ENCODE measurements at places on chromosomes 1 and 21.
A peak's percentile ranks its signal among the peaks of the same experiment; 100 is the strongest.

DNA sequence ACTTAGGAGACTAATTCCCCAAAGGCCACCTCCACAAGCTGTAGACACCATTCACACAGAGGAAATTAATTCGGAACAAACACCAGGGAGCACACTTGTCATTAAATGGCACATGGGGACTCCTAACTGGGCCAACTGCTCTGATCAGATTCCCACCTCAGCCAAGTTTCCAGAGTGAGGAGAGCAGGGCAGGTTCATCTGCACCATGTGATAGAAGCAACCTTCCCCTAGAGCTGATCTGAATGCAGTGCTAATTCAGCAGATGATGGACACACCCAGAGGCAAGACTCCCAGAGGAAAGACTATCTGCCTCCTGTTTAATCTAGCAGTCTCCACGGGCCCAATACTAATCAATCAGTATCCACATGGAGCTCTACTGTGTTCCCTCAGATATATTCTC, 147.0 kb downstream of the VAV3 start:
- no peak for DNase-seq

- no peak for DNase-seq
Observed at GRCh38 chr1:212578041-212578440, 30.5 kb upstream of the ATF3 start.

- DNase-seq = no peak
Observed at GRCh38 chr21:45016031-45016405, 58.4 kb upstream of the ADARB1 start.

- DNase-seq = no peak
Observed at GRCh38 chr1:147892216-147892615, 10.4 kb upstream of the GJA8 start.

GRCh38 chr1:111127923-111128643, 11.8 kb downstream of the DRAM2 start:
- DNase-seq = no peak

- DNase-seq = no peak
Observed at GRCh38 chr1:11365744-11366387, 92.9 kb downstream of the UBIAD1 start.

- DNase-seq = no peak
Observed at GRCh38 chr1:79259390-79260336, 253.1 kb upstream of the ADGRL4 start.

GRCh38 chr1:70079546-70079945, 125.8 kb downstream of the LRRC40 start:
- DNase-seq = no peak

GRCh38 chr1:229325853-229326487, 16.9 kb downstream of the CCSAP start:
- no peak for DNase-seq

- no peak for DNase-seq
Observed at GRCh38 chr1:72336776-72337175, 54.4 kb upstream of the NEGR1 start.

DNA sequence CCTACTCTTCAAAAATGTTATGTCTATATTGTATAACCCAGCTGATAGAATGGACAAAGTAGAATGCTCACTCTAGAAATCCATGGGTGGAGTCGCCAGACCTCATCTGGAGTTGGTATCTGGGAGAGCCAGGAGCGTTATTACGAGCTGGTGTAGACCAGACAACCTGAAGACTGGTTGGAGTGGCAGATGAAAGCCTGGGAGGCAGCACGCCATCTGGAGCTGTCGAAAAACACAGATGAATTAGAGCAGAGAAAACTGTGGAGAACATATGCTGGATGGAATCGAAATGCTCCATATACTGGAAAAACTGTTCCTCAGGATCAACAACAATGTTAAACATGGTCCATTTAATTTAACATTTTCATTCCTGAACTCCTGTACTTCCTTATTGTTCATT, 333.6 kb downstream of the KCTD3 start:
- no peak for DNase-seq

- no peak for DNase-seq
Observed at GRCh38 chr1:38527373-38527966, 332.1 kb downstream of the RRAGC start.

GRCh38 chr1:17403081-17403480, 31.1 kb downstream of the PADI6 start:
- DNase-seq = no peak

DNA sequence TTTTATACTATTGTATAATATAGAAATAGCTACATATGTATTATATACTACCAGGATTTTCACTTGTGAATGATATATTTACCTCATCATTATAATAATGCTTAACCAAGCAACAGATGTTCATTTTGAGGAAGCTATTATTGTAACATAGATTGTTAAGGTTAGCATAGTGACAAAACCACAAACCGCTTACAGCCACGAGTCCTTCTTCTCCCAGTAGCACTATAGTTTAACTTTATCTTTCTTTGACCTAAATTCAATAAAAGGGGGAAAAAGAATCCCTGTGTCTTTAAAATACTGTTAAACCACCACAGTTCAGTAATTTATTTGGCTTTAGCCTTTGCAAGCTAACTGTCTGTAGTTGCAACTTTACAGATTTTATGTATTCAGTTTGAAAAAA, 1039.4 kb upstream of the B3GALT2 start:
- no peak for DNase-seq

DNA sequence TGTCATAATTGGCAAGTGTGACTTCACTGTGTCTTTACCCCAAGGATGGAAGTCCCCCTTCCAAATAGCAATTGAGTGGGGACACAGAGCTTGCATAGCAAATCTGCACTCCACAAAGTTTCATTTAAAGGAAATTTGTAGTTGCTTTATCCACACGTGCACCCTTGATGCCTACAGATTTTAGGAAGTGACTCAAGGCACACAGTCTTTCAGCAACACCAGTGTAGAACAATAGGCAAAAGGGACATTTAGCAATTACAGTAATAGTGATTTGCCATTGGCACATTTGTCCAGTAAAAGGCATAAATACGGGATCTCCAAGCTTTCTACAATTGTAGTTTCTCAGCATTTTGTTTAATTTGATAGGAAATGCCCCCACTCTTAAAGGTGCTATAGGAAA, 43.4 kb upstream of the KAZN start:
- DNase-seq = no peak

GRCh38 chr1:43938892-43939587, 5.4 kb downstream of the ARTN start:
- no peak for DNase-seq

DNA sequence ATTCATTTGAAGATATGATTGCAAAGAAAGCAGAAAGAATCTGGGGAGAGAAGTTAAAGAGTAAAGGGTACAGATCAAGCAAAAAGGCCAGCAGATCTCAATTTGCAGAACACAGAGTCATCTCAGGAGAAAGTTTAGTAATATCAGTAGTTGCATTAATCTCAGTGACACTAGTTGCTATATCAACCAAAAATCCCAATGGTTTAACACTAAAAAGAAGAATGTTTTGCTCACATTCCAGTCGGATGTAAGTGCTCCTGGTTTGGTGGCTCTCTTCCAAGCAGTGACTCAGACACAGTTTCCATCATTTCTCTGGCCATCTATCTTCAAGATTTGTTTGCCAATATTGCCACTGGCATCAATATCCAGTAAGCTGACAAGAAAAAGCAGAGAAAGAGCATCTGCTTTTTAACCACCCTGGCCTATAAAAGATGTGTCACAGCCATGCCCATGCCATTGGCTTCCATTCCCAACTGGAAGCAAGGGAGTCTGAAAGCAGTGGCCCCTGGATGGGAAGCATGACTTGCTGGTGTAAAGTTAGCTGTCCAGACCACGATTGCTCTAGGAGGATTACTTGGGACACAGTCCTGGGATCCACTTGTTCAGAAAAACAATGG, 45.5 kb upstream of the AIM2 start:
- DNase-seq = no peak

DNA sequence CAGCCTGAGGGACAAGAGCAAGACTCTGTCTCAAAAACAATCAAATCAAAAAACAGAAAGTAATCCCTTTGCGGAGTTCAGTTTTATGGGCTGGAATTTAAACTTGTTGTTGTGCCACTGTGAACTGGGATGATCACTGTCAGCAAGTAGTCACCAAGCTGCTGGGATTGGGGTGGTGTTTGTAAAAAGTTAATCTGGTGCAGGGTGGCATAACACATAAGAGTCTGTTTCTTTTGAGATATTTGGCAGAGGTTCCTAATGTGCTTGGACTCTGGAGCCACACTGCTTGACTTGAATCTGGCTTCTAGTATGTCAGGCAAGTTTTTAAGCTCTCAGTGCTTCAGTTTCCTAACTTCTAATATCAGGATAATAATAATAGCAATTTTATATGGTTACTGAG, 6.6 kb downstream of the CLIC4 start:
- no peak for DNase-seq

GRCh38 chr1:90135286-90135685, 140.4 kb downstream of the ZNF326 start:
- no peak for DNase-seq

- DNase-seq = peak; percentile 70
Observed at GRCh38 chr1:7669559-7670311, 101.4 kb upstream of the VAMP3 start.

DNA sequence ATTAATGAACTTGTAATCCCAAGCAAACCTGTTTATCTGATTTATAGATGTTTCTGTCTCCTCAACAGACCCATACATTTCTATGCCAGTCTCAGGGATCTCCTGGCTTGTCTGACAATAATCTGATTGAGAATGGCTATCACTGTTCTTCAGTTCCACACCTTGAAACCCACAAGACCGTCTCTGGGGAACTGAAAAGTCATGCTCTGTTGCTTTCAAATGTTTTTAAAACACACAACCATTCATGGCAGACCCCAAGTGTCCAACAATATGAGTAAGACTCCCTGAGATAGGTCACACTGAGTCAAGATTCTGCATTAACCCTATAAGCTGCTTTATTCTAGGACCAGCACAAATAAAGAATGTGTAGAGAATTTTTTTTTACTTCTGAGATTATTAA, 611.2 kb upstream of the PLXNA2 start:
- no peak for DNase-seq

DNA sequence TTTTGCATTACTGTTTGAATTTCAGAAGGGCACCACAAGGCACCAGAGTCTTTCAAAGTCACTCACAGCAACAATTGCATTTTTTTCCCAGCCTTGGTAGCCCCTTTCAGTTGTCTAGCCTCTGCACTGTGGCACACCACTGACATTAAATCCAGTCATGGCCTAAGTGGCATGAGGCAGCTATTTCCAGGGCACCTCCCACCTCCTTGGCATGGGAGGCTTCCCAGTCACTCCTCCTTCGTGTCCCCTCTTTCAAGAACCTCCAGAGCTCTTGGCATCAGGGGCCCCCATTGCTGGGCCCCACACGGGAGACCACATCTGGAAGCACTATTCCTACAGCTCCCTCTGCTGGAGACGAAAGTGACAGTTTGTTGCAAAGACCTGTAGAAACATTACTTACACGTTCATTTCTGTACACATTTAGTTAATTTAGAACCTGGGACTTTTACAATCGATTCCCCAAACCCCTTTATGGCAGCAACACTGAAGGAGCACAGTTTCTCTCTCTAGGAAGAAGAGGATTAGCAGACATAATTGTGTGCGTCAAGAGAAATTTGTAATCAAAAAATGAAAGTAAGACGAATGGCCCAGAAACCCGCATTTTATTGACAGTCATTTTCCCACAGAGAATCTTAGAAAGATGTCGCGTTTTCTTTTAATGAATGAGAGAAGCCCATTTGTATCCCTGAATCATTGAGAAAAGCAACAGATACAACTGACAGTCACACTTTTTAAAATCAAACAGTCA, 5.7 kb upstream of the CHD5 start:
- DNase-seq = no peak

GRCh38 chr1:185070051-185070450, 24.7 kb downstream of the RNF2 start:
- no peak for DNase-seq

DNA sequence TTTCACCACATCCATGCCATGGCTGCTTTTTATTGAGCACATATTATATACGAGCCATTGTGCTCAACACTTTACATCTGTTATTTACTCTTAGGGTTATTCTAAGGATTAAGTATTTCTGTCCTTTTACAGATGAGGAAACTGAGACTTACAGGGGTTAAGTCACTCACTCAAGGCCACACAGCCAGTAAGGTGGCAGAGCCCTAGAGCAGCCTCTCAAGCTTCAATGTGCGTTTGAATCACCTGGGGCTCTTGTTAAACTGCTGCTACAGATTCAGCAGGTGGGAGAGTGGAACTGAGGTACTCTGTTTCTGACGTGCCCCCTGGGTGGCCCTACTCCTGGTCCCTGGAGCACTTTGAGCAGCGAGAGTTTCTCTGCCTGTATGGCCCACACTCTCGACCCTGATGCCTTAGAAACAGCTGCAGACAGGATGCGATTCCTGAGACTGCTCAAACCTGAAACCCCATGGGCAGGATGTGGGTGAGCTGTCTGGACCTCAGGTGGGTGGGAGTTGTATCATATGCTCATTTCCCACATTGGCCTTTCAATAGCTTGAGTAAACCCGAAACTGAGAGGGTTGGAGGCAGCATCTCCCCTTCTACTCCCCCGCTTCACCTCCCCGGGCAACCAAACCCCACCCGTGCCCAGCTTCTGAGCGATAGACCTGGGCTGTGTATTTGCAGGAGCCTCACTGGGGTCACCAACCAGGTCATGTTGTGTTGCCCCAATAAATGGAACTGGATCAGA, 59.3 kb downstream of the MAN1C1 start:
- DNase-seq = no peak

- DNase-seq = no peak
Observed at GRCh38 chr1:63772876-63773275, 941 bp upstream of the ROR1 start.

GRCh38 chr21:36474591-36474990, 5.3 kb downstream of the CLDN14 start:
- DNase-seq = no peak

DNA sequence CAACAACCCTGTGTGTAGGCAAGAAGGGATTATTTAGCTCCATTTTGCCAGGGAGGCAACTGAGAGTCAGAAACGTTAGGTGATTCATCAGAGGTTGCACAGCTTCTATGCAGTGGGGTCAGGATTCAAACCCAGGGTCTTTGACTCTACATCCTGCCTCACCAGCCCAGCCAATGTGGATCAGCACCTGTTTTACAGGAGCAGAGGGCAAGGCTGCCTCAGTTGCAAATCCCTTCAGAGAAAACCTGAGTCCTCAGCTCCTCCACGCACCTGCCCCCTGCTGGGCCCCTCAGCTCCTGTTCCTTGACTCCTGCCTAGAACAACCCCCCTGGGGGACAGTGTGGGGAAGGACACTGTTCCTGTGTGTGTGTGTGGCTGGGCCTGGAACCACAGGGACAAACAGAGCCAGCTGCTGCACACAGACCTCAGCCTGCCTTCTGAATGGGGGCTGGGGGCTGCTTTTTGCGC, 61.6 kb downstream of the LRRN2 start:
- DNase-seq = no peak
